ENCODE measurements at places on chromosomes 5 and 9. TPM values are rescaled to one million over a fixed set of nuclear protein-coding genes. Genes with fewer than 3 reads are reported as not detected.

DNA sequence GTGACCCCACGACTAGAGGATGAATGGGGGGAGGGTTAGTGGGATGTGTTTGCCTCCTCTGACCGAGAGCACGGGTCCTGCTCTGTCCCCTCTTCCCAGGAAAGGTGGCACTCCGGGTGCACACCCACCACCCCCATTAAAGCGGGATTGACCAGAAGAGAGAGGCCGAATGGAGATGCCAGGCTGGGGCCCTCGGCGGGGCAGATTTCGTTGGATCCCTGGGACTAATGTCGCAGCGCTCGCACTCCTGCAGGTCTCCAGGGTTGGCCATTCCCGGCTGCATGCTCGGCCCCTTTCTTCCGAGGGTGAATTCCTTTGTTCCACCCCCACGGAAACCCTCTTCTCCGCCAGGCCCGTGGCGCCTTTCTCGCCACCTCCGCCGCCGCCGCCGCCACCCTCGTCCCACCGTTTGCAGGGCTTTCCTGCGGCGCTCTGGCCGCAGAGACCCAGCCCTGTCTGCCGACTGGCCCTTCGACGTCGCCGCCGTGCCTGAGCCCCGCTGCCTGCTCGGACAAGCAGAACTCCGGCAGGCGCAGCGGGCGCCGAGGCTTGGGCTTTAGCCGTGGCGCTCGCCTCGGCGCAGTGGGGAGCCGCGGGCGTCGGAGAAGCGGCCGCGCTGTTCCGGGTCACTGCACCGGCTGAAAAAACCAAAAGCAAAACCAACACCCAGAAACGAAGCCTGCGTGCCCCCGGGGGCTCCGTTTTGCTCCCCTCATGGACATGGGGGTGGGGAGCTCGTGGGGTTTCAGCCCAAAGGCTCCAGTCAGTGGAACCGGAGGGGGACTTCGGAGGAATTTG is 11.8 kb downstream of the LMX1B start:
- DNase-seq = peak; percentile 87

FAM219A gene
- total RNA-seq = 15.7 TPM

ESM1 gene
- 1.8 TPM for total RNA-seq

CER1 gene
- total RNA-seq = not detected

- DNase-seq = no peak
Measured at GRCh38 chr5:55051357-55051756, 27.3 kb downstream of the GZMK start.

MTAP gene
- 10.5 TPM for total RNA-seq

- DNase-seq = no peak
Measured at GRCh38 chr9:88462191-88462590, 72.8 kb upstream of the NXNL2 start.

Data from upper lobe of left lung (tissue), 6 donors.